Osteoblast (primary cell): ENCODE measurements at places on chromosomes 11 and 22.

GRCh38 chr11:93063086-93063485 lies 93.6 kb downstream of the MTNR1B start:
- no peak for DNase-seq

DNA sequence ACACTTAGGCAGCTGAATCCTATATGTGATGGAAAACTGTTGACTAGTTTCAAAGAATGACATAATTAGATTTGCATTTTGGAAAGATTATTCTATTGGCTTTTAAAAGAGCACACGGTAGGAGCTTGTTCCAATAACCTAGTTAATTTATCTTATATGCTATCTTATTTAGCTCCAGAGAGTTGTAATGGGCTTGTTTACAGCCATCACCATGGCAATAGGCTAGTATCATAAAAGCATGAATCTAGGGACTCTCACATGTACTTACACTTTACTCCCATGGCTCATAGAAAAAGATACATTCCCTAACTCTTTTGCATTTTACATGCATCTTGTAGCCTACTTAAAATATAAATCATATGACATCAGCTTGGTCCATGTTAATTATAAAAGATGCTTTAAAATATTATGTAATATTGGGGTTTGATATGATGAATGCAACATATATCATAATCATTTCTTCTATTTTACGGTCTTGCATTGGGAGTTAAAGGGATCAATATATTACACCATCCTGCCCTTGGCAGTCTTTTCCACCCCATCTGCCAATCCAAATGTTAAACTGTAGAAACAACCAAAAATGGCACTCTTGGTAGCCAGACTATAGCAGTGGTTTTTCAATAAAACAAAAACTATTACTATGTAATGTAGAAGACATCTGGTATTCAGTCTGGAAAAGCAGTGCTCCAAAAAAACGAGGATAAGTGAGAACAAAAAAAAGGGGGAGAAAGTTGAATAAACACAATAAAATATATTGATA lies 2254.0 kb downstream of the LRRC4C start:
- DNase-seq = no peak

GRCh38 chr11:3860375-3860774 lies 4.9 kb downstream of the STIM1 start:
- DNase-seq = peak; percentile 65

GRCh38 chr11:115623021-115623451 lies 118.8 kb upstream of the CADM1 start:
- DNase-seq = peak; percentile 95

- DNase-seq = peak; percentile 77
Measured at GRCh38 chr11:2530131-2530854, 85.5 kb downstream of the KCNQ1 start.

DNA sequence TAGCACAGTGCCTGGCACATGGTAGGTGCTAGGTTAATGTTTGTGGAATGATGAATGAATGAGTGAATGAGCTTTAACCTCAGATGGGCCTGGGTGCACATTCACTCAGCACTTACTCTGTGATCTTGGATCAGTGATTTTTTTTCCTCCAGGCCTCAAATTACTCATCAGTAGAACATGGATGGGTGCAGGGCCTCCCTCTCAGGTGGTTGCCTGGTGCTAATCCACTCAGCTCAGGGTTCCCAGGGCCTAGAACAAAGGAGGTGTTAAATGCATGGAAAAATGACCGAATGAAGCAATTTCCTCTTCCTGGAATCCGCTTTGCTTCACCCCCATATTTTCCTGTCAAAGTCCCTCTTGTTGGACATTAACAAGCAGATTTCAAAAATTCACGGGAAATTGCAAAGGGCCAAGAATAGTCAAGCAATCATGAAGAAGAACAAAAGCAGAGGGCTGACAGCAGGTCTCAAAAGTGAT lies 93.5 kb downstream of the MYEOV start:
- DNase-seq = no peak

DNA sequence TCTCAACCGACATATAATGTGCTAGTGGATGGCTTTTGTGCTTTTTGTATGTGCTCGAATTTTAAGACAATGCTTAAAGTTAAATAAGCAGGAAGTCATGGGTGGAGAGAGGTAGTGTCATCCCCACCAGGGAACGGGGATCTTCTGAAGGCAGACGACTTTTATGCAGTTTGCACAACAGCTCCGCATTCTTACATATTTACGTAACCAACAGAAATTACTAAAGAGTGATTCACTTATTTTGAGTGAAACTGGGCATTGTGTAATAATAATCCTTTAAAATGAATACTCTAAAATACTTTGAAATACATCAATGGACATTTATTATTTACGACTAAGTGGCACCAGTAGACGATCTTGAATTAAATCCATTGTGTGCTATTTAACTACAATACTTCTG lies 305.1 kb downstream of the CNTN5 start:
- DNase-seq = peak; percentile 5

- no peak for DNase-seq
Measured at GRCh38 chr11:111335549-111335948, 37.2 kb downstream of the POU2AF3 start.

DNA sequence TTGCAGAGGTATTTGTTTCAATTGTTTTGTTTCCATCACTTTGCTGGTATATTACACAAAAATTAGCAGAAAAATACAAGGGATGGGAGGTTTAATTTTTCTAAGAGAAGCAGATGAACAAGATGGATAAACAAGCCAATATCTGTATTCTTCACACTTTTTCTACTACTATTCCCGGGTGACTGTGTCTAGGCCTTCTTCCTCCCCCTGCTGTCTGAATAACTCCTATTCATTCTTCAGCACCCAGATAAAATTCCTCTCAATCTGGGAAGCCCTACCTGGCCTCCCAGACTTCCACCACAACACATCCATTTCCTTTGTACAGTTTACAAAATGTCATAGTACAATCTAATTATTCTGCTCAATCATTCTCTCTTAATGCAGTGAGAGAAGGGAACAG lies 666.6 kb upstream of the TENM4 start:
- no peak for DNase-seq

DNA sequence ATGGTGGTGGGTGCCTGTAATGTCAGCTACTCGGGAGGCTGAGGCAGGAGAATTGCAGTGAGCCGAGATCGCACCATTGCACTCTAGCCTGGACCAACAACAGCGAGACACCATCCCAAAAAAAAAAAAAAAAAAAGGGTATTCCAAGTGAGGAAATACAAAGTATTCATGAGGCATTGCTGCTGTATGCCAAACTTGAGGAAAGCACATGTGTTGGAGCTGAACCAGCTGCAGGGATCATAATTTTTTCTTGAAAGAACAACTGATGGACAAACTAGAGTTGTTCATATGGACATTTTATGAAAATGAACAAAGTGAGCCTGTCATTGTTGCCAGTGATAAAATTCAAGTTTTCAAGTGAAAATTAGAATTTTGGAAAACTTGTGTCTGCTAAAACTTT lies 15.8 kb downstream of the MARK2 start:
- DNase-seq = no peak

- DNase-seq = peak; percentile 37
Measured at GRCh38 chr11:13229136-13229535, 48.5 kb upstream of the BMAL1 start.

GRCh38 chr22:29780748-29781676 lies 13.8 kb downstream of the UQCR10 start:
- DNase-seq = peak; percentile 88

- DNase-seq = no peak
Measured at GRCh38 chr11:119599864-119600541, 129.0 kb downstream of the NECTIN1 start.

GRCh38 chr22:42611051-42611450 lies 3.6 kb downstream of the POLDIP3 start:
- DNase-seq = peak; percentile 42

DNA sequence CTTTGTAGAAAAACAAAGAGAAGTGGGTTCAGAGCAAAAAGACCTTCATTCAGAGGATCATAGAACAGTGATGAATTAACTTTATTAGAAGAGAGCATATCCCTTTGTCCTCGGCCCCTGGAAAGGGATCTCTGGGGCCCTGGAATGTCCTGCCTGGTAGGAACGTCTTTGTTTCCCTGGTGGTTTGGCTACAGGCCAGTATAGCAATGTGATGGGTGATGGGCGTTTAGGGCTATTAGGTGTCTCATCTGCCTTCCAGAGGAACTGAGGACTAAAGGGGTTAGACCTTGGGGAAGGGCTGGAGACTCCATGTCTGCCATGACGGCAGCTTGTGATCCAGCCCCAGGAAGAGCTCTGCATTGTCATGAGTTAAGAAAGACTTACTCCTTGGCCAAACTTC lies 9.1 kb downstream of the APOL4 start:
- DNase-seq = no peak

DNA sequence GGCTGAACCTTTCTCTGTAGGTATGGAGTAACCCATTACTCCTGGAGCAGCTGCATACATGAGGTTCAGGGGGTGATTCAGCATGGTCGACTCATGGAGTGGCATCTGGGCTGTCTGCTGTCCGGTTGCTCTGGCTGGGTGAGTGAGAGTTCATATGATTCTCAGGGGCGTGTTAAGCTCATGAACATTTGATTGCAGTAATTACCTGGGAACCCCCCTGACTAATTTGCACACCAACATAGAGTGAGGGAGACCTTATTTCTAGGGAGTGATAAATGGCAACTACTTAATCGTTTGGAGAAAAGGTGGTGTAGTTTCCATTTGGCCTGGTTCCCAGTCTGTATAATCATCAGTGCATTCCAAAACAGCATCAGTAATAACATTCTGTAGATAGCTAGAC lies 661.9 kb downstream of the ETS1 start:
- DNase-seq = no peak

- peak; percentile 62 for DNase-seq
Measured at GRCh38 chr22:38572065-38572464, 2.1 kb upstream of the DMC1 start.

DNA sequence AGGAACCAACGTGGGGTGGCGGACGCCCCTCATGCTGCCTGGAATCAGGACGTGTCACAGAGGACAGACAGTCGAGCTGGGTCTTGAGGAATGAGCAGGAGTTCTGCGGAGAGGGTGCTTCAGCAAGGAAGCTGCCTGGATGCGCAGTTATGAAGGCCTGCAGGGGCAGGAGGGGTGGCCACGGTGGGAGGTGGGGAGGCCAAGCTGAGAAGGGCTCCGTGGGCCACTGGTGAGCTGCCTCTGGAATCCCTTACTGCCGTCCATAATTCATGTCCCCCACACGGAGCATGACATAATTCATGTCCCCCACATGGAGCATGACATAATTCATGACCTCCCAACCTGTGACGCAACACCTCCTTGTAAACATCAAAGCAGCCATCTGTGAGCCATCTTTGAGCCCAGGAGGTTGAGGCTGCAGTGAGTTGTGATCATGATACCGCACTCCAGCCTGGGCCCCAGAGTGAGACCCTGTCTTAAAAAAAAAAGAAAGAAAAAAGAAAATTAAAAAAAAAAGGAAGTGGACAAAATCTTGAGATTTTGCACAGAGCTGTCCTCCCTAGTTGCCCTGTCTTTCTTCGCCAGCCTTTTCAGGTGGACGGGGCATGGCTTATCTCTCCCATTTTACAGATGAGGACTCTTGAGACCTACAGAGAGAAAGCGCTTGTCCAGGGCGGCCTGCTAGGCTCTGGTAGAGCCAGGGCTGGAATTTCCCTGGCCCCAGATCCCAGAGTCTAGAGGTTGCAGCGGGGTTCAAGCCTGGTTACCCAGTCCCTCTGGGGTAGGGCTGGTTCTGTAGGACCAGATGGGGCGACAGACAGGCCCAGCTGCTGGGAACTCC lies 24.3 kb upstream of the PICK1 start:
- DNase-seq = peak; percentile 76
